ENCODE measurements at places on chromosomes 6 and 20.

GRCh38 chr6:125020385-125020784 lies 58.1 kb downstream of the RNF217 start:
- no peak for DNase-seq

DNA sequence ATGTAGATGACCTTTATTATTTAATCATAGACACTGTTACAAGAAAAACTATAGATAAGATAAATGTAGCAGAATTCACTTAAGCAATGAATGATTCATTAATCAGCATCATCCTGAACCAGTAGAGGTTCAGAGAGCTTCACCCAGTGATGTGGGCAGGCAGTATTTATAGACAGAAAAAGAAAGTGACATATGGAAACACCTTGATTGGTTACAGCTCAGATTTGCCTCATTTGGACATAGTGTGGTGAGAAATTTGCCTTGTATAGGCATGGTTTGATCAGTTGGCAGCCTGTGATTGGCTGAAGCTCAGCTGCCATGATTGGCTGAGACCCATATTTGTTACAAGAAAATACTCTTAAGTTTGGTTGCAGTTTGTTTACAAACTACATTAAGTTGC lies 4.6 kb downstream of the C6orf58 start:
- DNase-seq = no peak

DNA sequence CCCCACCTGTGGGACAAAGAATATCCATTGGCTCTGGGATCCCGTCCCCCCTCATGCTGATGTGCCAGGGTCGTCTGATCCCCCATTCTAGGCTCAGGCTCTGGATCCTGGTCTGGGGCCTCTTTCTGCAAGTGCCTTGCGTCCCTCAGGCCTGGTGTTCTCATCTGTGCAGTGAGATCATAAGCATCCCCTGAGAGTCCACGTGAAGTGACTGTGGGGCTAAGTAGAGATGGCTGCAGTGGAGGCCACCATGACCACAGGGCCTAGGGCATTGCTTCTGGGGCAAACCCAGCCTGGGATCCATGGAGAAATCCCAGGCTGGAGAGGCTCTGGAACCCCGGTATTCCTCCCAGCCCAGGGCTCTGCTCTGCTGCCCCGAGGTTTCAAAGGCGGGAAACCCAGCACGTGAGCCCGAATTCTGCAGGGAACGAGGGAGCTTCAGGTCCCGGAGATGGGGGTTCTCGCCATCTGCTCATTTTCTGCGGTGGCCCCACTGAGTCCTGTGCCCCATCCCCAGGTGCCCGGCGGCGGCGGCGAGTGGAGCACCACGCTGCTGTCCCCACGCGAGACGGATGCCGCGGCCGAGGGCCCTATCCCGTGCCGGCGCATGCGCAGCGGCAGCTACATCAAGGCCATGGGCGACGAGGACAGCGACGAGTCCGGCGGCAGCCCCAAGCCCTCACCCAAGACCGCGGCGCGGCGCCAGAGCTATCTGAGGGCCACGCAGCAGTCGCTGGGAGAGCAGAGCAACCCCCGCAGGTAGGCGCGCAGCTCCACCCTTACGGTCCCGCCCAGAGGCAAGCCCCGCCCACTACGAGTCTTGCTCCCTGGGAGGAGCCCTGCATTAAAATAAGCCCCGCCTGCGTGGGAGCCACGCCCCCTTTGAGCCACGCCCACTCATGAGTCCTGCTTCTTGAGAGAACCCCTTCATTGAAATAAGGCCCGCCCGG lies 105.5 kb upstream of the MYL9 start:
- no peak for DNase-seq

DNA sequence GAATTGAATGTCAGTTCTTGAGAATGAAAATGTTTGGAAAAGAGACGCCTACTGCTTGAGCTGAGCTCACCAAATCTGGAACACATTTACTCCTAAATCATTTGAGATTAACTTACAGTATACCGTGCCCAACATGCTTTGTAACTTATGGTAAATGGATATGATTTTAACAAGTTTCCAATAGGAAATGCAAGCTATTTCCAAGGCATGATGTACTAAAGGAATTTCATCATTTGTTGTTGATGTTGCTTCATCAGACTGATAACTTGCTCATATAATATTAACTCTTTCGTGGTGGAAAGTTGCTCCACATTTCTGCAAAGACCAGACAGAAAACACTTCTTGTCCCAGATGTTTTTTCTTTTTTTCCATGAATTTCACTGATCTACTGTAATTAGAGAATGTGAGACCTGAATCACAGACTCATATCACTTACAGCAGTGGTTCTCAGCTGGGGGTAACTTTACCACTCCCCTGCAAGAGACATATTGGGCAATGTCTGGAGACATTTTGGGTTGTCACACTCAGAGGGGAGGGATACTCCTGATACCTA lies 116.6 kb upstream of the TRAF3IP2 start:
- no peak for DNase-seq

- no peak for DNase-seq
Observed at GRCh38 chr20:48638546-48638945, 189.3 kb downstream of the PREX1 start.

- DNase-seq = no peak
Observed at GRCh38 chr20:49119988-49120387, 68.1 kb downstream of the STAU1 start.

DNA sequence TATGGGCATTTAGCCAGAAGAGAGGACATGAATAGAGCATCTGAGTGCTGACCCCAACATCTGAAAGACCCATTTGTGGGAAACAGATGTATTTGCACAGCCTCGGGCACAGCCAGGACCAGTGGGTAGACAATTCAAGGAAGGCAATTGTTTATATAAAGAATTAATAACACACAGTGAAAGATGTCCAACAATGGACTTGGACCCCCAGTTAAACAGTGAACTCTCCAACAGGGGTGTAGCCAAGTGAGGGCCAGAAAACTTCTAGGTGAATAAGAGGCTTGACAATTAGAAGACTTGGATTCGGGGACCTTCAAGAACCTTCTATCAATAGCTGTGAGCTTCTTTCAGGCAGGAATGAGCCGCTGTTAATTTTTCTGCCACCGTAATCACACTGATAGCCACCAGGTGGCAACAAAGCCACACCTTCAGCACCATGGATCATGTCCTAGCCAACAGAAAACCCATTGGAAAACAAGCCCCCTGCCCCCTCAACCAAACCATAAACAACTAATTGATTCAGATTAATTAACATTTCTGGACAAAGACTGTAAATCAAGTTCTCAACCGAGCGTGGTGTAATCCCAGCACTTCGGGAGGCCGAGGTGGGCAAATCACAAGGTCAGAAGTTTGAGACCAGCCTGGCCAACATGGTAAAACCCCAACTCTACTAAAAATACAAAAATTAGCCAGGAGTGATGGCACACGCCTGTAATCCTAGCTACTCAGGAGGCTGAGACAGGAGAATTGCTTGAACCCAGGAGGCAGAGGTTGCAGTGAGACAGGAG lies 8.8 kb upstream of the SRSF6 start:
- peak; percentile 13 for DNase-seq

GRCh38 chr6:103177791-103178190 lies 1681.9 kb downstream of the HACE1 start:
- DNase-seq = no peak

GRCh38 chr6:35086636-35087360 lies 54.3 kb downstream of the TCP11 start:
- no peak for DNase-seq

DNA sequence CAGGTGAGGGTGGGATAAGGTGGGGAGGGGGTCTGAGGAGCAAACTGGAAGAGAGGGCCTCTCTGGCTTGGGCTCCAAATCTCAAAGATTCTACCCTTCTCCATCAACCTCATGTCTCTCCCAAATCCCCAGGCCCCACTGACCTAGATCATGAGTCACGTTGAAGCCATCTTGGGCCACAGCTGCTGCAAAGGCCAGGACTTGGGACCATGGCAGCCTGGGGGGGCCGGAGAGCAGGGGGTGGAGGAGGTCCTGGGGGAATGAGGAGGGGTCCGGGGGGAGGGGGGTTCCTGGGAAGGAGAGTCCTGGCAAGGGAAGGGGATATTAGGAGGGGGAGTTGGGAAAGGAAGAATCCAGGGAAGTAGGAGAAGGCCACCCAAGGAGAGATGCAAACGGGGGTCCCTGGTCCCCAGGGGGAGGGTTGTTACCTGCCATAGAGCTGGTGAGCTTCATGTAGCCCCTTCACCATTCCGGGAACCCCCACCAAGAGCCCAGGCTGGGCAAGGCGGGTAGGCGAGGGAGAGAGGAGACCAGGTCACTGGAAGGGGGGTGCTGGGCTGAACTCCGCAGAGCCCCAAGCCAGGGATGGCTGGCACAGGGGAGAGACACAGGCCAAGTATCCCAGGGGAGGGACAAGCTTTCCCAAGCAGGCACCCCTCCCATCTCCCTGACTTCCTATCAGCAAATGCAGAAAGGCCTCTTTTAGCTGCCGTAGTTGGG lies 12.7 kb downstream of the GGT7 start:
- DNase-seq = no peak

- no peak for DNase-seq
Observed at GRCh38 chr20:51833326-51833725, 31.0 kb upstream of the SALL4 start.

GRCh38 chr20:52524861-52525260 lies 333.3 kb upstream of the ZFP64 start:
- no peak for DNase-seq

DNA sequence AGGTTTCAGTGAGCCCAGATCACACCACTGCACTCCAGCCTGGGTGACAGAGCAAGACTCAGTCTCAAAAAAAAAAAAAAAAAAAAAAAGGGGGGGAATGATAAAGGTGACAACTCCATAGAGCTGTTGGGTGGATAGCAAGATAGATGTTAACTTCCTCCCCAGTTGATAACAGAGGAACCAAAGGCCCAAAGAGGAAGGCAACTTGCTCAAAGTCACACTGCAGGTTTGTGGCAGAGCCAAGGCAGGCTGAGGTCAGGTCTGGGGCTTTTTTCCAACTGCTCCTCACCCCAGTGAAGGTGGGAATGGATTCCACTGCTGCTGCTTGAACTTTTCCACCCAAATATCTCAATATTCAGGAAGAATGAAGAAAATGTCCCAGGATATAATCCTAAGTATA lies 26.7 kb downstream of the HCK start:
- DNase-seq = peak; percentile 20

DNA sequence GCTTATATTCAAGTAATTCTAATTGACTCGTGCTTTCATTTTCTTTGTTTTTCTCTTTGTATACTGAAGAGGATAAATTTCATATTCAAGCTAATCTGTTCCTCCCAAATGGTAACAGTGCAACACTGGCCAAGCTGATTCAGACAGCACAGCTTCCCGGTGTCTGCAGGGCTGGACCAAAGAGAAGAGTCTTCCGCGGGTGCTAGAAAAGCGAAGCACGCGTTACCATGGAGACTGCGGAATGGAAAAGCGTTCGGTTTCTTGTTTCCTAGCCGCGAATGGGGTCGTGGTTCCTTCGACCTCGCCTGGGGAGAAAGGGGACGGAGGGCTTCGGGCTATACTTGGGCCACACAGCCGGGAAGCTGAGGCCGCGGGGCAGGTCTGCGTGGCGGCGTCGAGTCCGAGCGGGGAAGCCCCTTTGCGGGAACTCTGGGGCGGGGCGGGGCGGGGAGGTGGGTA lies 6.2 kb upstream of the ZNF311 start:
- DNase-seq = no peak

DNA sequence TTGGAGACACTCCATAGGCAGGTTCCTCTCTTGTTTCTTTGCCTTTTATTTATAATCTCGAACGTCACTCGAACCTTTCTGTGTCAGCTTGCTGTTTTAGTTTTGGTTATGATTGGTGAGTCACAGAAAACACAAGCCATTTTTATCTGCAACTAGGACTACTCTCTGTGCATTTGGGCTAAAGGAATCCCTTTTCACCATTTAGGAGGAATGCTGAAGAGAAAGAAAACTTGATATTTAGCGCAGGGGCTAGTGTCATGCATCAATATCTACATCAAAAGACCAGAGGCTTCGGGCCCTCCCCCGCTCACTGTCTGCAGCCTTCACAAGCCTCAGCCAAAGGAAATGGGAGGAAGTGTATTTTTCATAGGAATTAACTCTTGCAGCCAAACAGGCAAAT lies 507.8 kb upstream of the CITED2 start:
- no peak for DNase-seq

DNA sequence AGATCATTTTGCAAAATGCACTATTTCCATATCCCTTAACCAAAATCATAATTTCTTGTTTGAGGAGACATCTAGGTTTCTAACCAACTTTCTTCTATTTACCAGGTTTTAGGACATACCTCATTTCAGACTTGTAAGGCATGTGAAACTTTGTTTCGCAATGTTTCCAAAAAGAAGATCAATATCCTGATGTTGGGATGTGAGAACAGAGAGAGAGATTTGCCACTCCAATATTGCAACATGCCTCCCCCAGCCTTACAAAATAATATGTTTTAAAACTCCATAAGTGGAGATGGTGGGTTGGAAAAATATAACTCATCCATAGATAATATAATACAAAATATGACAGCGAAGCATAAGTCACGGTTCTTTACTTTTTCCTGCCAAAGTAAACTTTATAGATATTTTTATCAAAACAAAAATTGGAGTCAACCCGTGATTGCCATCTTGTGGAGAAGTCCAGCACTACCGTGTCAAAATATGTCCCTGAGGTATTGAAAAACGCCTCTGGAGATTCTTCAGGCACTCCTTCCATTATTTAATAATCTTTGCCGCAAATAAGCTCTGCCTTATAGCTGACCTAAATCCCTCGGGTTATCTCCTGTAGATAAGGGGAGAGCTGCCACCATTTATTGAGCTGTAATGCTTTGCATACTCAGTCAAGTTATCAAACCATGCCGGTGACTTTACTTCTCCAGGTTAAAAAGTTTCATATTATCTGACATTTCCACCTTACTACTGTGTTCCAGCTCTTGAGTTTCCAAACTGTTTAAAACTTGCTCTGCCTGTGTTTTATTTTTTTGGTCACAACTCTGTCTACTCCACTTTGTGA lies 534.2 kb downstream of the HACE1 start:
- DNase-seq = no peak

DNA sequence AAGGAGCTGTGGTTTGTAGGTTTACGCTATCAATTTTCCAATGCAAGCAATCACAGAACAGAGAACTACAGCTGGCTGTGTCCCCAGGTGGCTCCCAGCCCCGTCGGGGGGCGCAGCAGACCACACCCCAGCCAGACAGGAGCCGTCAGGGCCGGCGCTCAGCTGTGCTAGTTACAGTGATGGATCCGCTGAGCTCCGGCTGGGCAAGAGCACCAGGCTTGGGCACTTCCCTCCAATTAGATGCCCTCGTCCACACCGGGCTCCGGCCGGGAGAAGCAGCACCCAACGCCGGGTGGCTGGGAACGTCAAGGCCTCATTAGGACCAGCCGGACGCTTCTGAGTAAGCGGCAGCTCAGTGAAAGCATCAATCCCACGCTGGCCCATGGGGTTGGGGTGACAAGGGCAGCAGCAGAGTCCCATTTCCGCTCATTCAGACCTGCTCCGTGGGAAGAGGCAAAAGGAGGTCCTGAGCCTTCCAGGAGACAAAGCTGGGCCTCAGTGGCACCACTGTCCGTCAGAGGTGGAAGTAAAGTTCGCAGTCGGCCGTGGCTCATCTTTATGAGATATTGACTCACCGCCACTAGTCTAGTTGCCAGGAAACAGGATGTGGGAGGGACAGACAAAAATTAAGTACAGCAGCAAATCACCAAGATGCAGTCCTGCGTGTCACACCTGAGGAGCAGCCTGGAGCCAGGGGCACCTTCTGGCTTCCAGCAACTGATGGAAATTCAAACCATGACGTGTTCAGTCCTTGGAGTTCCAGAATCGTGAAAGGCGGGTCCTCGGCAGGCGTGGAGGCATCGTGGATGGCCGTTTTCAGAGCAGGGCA lies 164.1 kb downstream of the TAF4 start:
- no peak for DNase-seq

Measured in GDM1 (cell line).